ENCODE measurements at places on chromosomes 5 and 9.

DNA sequence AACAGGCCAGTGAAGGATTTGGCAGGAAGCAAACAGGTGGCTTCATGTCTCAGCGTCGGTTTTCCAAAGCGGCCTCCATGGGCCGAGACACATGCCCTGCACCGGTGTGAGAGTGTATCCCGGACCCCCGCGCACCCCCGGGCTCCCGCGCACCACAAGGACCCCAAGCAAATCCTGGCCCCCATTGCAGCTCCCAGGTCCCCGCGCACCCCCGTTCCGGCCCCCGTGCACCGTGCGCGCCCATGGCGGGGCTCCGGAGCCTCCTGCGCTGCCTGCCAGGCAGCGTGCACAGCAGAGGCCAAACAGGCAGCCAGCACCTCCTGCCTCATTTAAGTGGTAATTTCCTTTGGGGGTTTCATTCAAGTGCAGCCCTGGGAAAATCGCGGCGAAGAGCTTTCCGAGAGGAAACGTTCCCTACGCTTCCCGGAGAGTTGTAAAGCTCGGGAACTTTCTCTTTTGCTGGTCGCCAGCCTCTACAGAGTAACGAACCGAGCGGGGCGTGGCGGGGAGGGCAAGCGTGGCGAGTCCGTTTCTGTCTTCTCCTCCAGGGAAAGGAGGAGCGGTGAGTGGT is 145.5 kb upstream of the SLC24A2 start:
- DNase-seq: no peak

GRCh38 chr5:157917899-157918809 is 59.2 kb upstream of the CLINT1 start:
- no peak for DNase-seq

DNA sequence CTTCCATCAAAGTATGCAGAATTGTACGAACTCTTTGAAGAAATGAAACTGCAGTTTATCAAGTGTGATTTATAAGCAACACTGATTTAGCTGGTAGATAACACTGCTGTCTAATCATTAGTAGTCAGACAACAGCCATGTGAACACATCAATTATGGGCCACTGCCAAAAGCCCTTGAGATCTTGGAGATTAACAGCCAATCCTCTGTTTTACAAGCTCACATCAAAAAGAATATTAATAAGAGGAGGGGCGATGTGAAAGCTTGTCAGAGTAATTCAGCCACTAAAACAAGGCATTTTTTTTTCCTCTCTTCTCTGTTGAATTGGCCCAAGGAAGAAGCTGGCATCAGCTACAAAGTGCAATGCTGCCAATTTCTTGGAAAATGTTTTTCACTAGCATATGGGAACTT is 28.1 kb downstream of the ZNF608 start:
- no peak for DNase-seq

DNA sequence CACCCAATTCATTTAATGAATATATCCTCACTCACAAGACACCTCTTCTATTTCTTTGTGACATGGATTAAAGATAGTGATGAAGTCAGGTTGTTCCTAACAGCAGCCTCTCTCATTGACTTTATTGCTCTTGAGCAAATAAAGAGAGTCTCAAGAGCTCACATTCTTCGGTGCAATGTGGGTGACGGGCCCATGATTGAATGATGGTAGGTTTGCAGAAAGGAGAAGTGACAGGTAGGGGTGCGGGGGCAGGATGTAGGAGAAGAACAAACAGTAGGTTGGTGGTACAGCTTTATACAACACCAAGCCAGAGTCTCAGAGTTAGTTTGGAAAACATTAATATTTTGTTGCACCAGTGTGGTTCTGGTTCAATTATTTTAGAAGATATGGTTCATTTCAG is 122.2 kb downstream of the SLIT3 start:
- no peak for DNase-seq

DNA sequence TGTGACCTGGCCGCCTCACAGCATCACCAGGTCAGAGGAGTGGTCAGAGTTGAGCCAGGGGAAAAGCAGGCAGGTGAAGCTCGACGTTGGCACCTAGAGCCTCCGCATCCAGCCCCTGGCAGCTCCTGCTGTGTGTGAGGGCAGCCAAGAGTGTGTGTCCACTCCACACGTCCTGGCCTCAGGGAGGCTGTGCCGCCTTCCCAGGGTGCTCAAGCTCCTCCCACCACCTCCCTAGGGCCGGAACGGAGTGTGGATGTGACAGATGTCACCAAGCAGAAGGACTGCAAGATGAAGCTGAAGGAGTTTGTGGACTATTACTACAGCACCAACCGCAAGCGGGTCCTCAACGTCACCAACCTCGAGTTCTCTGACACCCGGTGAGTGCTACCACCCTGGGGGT is 72.5 kb downstream of the PHF2 start:
- DNase-seq: no peak

DNA sequence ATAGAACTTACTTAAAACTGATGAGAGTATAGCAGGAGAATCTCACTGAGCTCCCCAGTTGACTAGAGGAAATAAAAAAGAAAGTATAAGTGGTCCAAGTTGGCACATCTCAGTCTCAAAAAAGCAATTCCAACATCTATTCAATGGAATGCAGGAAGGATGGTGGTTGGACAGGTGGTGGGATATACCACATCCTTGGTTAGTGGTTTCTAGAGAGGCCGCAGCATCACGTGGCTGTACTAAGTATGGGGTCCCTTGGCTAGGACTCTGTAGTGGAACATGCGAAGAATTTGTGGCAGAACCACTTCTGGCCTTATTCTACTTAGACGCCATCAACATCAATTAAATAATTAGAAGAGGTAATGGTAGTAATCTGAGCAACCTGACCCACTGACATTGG is 232.4 kb downstream of the SAXO1 start:
- no peak for DNase-seq

DNA sequence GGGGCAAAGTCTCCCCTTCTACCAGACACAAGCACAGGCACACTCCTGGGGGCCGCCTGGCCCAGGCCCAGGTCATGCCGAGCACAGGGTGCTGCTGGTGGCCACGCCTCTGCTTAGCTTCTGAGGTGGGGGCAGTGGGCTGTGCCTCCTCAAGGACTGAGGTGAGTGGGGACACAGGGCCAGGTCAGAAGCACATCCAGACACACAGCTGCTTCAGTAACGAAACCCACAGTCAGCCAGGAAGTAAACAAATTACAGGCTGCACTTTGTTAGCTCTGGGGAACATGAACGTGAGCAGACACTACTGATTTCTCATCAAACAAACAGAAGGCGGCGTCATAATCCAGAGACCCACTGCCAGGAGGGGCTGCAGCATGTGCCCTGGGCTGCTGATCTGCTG is 192.4 kb downstream of the HSPA4 start:
- no peak for DNase-seq

GRCh38 chr9:106639873-106640568 is 222.9 kb upstream of the ZNF462 start:
- no peak for DNase-seq

- DNase-seq: no peak
These were observed 27.7 kb downstream of the PRDM6 start for GRCh38 chr5:123116757-123117156.

- no peak for DNase-seq
These were observed 6.1 kb upstream of the PHF19 start for GRCh38 chr9:120882935-120883607.

Measured in stimulated activated CD4-positive, alpha-beta T cell treated with anti-CD3 and anti-CD28 coated beads, Interleukin-1b, Interleukin-23, amount 100 ng/mL, for 1 hour (primary cell).